Central memory CD8-positive, alpha-beta T cell (primary cell): ENCODE measurements at places on chromosomes 6 and 20.

GRCh38 chr20:33840759-33841435 is 29.7 kb downstream of the CHMP4B start:
- peaks cover 3% of the 10 kb centered on the region for H3K36me3 ChIP-seq
- peaks cover 85% of the 10 kb centered on the region for H3K4me1 ChIP-seq

- no peak overlapping the region for H3K27ac ChIP-seq
- no peaks in the 10 kb centered on the region for H3K4me1 ChIP-seq
- H3K27me3 ChIP-seq: peaks cover 68% of the 10 kb centered on the region
- no peaks in the 10 kb centered on the region for H3K36me3 ChIP-seq
- no peak for DNase-seq
Measured at GRCh38 chr6:168636147-168637004, 195.4 kb downstream of the SMOC2 start.

GRCh38 chr6:6723361-6723760 is 134.8 kb downstream of the LY86 start:
- peaks cover 5% of the 10 kb centered on the region for H3K4me1 ChIP-seq
- H3K27me3 ChIP-seq: peaks cover 19% of the 10 kb centered on the region
- H3K27ac ChIP-seq: no peak overlapping the region
- no peak for DNase-seq
- peaks cover 2% of the 10 kb centered on the region for H3K36me3 ChIP-seq
- no peak overlapping the region for H3K4me3 ChIP-seq

DNA sequence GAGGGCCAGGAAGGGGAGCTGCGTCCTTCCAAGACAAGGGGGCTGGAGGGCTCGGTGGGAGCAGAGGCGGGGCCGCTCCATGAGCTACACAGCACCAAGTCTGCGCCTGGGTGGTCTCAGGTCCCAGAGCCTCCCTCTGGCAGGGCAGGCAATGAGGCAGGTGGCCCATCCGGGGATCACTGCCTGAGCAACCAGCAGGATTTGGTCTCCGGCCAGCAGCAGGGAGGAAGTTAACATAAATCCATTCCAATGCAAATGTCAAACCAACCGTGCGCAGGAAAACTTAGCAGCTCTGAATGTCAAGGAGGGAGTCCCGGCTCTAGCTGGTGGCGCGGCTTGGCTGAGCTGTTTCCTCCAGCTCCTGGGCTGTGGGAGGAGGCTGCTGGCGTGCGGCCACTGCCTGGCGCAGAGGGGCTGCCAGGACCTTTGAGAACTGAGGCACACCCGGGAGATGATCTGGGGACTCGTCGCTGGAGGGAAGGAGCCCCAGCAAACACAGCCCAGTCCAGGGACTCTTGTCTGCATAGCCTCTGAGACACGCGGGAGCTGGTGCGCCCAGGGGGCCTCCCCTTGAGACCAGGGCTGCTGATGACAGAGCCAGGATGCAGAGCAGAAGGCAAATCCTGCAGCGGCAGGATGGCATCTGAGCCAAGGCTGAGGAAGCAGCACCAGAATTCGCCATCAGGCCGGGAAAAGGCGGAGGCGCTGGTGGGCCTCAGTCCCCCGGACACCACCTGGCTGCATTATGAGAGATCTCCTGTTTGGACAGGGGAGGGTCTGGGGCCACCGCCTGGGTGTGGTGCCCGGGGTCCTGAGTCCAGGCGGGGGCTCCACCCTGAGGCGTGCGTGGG is 33.1 kb upstream of the CHRNA4 start:
- no peaks in the 10 kb centered on the region for H3K36me3 ChIP-seq
- peaks cover 53% of the 10 kb centered on the region for H3K27me3 ChIP-seq
- H3K27ac ChIP-seq: no peak overlapping the region
- no peak overlapping the region for H3K4me3 ChIP-seq
- H3K4me1 ChIP-seq: no peaks in the 10 kb centered on the region

- peaks cover 34% of the 10 kb centered on the region for H3K27me3 ChIP-seq
- DNase-seq: no peak
- no peaks in the 10 kb centered on the region for H3K36me3 ChIP-seq
- H3K4me3 ChIP-seq: no peak overlapping the region
- H3K4me1 ChIP-seq: no peaks in the 10 kb centered on the region
Measured at GRCh38 chr20:19976595-19977372, 40.4 kb upstream of the NAA20 start.

DNA sequence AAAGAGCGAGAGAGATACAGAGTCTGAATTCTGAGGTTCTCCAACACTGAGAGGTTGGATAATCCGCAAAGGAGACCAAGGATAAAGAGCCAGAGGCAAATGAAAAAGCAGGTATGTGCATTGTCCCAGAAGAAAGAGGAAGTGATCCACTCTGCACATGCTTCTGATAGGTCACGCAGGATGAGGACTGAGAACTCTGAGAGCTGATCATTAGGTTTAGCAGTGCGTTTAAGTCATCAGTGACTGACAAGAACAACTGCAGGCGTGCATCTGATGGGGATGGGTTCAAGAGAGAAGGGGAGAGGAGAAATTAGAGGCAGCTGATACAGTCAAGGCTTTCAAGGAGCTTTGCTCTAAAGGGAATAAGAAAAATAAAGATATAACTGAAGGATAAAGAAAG is 301.2 kb upstream of the SGK1 start:
- DNase-seq: no peak
- H3K27ac ChIP-seq: no peak overlapping the region
- no peaks in the 10 kb centered on the region for H3K36me3 ChIP-seq
- H3K4me1 ChIP-seq: peaks cover 8% of the 10 kb centered on the region

GRCh38 chr6:62390401-62390800 is 104.4 kb upstream of the KHDRBS2 start:
- no peak overlapping the region for H3K4me3 ChIP-seq
- no peaks in the 10 kb centered on the region for H3K4me1 ChIP-seq
- H3K36me3 ChIP-seq: no peaks in the 10 kb centered on the region

GRCh38 chr6:105750089-105750488 is 336.0 kb upstream of the PRDM1 start:
- peaks cover 2% of the 10 kb centered on the region for H3K36me3 ChIP-seq
- no peaks in the 10 kb centered on the region for H3K4me1 ChIP-seq
- no peaks in the 10 kb centered on the region for H3K27me3 ChIP-seq
- DNase-seq: no peak

DNA sequence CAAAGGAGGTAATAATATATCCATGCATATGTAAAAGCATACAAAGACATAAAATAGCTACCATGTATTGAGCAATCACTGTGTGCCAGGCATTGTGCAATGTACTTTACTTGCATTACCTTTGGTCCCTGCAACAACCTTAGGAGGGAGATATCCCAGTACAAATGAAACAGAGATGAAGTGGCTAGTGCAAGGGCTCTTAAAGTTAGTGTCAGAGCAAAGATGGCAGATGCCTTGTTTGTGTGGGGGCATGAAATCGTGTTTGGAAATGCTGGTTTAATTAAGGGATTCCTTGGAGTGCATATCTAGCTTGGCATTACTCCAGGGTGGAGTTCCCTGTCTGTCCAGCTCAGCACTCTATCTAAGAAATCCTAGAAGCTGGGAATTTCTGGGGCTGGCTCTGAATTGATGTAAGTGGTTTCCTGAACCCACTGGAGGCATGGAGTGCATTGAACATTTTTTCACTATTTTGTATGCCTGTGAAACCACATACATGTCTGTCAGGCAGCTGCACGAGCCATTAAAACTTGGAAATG is 9.8 kb downstream of the PAQR8 start:
- H3K36me3 ChIP-seq: peaks cover 16% of the 10 kb centered on the region
- no peak for DNase-seq
- H3K4me3 ChIP-seq: no peak overlapping the region
- H3K4me1 ChIP-seq: peaks cover 90% of the 10 kb centered on the region
- H3K27me3 ChIP-seq: no peaks in the 10 kb centered on the region

DNA sequence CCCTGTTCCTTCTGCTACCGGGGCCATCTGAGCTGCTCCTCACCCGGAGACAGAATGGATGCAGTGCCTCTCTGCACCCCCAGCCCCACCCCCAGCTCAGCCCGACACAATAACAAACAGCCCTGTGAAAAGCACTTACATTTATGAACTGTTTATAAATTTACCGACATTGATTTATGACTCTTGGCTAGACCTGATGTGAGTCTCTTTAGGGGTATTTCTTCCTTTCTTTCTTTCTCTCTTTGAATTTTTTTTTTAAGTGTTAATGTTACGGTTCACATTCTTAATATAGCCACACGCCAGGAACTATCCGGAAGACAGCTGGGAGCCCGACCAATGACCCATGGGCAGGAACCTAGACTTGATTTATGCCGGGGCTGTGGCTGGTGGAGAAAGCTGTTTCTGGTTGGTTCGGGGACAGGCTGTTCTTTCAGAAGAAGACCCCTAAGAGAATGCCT is 266.3 kb downstream of the CDC5L start:
- DNase-seq: no peak
- H3K27me3 ChIP-seq: peaks cover 13% of the 10 kb centered on the region
- no peak overlapping the region for H3K4me3 ChIP-seq
- H3K4me1 ChIP-seq: peaks cover 6% of the 10 kb centered on the region
- no peaks in the 10 kb centered on the region for H3K36me3 ChIP-seq

GRCh38 chr6:130749402-130749801 is 77.8 kb upstream of the SMLR1 start:
- no peaks in the 10 kb centered on the region for H3K27me3 ChIP-seq
- no peaks in the 10 kb centered on the region for H3K4me1 ChIP-seq
- H3K36me3 ChIP-seq: no peaks in the 10 kb centered on the region

DNA sequence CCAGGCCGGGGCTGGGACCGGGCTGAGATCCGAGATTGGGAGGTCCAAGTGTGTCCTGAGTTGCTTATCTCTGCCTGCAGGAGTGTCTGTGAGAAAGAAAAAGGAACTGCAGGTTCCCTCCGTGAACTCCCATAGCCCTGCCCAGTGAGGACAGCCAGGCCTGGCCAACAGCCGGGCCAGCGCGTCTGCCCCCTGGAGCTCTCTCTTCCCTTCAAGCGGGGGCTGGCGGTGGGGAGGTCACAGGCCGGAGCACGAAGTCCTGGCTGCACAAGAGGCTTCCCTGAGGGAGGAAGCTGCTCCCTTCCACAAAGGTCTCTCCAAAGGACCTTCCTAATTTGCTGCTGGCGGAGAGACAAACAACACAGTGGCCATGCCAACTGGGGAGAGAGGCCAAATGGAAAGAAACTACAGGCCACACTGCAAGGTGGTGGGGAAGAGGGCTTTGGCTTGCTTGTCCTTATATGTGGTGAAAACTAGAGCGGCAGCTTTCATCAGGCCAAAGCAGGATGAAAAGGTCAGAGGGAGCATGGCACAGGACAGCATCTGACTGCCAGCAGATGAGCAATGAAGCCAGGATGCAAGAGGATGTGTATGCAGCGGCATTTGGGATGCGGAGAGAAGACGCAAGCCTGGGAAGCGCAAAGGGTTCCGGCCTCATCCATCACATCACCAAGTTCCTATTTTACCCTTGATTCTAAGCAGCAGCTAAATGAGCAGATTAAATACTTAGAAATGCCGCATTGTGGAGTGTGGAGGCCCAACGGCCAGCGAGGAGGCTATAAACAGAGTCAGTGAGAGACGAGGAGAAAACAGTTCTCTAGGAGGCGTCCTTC is 260.0 kb downstream of the ERMARD start:
- H3K4me3 ChIP-seq: no peak overlapping the region
- H3K27ac ChIP-seq: no peak overlapping the region
- DNase-seq: no peak
- H3K27me3 ChIP-seq: peaks cover 51% of the 10 kb centered on the region

DNA sequence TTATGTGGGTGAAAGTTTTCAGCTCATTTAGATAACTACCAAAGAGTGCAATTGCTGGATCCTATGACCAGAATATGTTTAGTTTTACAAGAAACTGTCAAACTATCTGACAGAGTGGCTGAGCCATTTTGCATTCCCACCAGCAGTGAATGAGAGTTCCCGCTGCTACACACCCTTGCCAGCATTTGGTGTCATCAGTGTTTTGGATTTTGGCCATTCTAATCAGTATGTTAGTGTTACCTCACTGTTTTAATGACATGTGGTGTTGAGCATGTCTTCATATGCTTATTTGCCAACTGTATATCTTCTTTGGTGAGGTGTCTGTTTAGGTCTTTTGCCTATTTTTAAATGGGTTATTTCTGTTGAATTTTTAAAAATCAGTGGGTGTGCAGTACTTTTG is 120.9 kb downstream of the CFAP61 start:
- peaks cover 21% of the 10 kb centered on the region for H3K27me3 ChIP-seq
- no peak overlapping the region for H3K27ac ChIP-seq
- no peak overlapping the region for H3K4me3 ChIP-seq
- DNase-seq: no peak
- H3K4me1 ChIP-seq: no peaks in the 10 kb centered on the region
- H3K36me3 ChIP-seq: no peaks in the 10 kb centered on the region

- no peaks in the 10 kb centered on the region for H3K4me1 ChIP-seq
- no peak for DNase-seq
- H3K36me3 ChIP-seq: no peaks in the 10 kb centered on the region
Measured at GRCh38 chr20:46607849-46608497, 43.3 kb downstream of the SLC13A3 start.

DNA sequence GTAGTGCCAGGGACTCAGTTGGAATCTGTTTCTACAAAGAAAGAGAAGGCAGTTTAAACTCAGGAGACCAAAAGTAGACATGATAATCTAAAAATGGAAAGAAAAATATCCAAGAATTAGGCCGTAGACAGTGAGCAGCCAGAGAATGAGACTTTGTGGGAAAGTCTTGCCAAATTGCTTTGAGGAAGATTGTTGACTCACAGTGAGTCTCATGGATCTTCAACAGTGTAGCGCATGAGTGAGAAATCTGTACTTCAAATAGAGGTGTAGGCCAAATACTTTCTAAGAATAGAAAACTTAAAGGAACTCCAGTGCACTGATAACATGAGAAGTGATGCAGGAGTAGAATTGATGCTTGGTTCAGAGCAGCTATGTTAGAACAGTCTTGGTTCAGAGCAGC is 284.5 kb downstream of the HTR1B start:
- H3K27me3 ChIP-seq: no peaks in the 10 kb centered on the region
- H3K4me3 ChIP-seq: no peak overlapping the region
- no peak overlapping the region for H3K27ac ChIP-seq
- H3K36me3 ChIP-seq: peaks cover 1% of the 10 kb centered on the region
- DNase-seq: no peak

GRCh38 chr6:49151957-49152356 is 311.1 kb downstream of the MMUT start:
- peaks cover 1% of the 10 kb centered on the region for H3K36me3 ChIP-seq
- H3K27me3 ChIP-seq: no peaks in the 10 kb centered on the region
- DNase-seq: no peak
- no peak overlapping the region for H3K4me3 ChIP-seq
- no peak overlapping the region for H3K27ac ChIP-seq
- no peaks in the 10 kb centered on the region for H3K4me1 ChIP-seq

- H3K4me1 ChIP-seq: peaks cover 57% of the 10 kb centered on the region
- H3K36me3 ChIP-seq: peaks cover 19% of the 10 kb centered on the region
- H3K27ac ChIP-seq: peak overlapping the region; percentile 97
- no peaks in the 10 kb centered on the region for H3K27me3 ChIP-seq
Measured at GRCh38 chr6:2854396-2854982, 12.8 kb upstream of the SERPINB1 start.

- no peak for DNase-seq
- H3K27ac ChIP-seq: no peak overlapping the region
- no peaks in the 10 kb centered on the region for H3K4me1 ChIP-seq
- no peak overlapping the region for H3K4me3 ChIP-seq
- H3K27me3 ChIP-seq: peaks cover 49% of the 10 kb centered on the region
Measured at GRCh38 chr20:21027569-21027968, 78.6 kb downstream of the LINC00237 start.

DNA sequence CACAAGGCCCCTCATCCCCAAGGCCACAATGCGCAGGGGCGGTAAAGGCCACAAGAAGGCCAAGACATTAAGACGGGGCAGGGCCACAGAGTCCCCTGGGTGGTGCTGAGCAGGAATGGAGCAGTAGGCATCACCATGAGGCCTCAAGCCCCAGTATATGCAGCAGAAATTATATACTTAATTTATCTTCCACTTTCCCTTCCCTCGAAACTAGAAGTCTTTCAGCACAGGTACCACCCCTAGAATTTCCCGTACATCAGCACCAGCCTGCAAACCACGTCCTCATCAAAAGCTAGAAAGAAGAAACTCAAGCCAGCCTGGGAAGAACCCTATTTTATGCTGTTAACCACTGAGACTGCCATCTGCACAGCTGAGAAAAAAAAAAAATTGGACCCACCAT is 89.4 kb downstream of the PLG start:
- peaks cover 3% of the 10 kb centered on the region for H3K36me3 ChIP-seq
- H3K27ac ChIP-seq: no peak overlapping the region
- no peaks in the 10 kb centered on the region for H3K4me1 ChIP-seq
- no peak overlapping the region for H3K4me3 ChIP-seq
